ENCODE measurements at places on chromosomes 3 and 15.

DNA sequence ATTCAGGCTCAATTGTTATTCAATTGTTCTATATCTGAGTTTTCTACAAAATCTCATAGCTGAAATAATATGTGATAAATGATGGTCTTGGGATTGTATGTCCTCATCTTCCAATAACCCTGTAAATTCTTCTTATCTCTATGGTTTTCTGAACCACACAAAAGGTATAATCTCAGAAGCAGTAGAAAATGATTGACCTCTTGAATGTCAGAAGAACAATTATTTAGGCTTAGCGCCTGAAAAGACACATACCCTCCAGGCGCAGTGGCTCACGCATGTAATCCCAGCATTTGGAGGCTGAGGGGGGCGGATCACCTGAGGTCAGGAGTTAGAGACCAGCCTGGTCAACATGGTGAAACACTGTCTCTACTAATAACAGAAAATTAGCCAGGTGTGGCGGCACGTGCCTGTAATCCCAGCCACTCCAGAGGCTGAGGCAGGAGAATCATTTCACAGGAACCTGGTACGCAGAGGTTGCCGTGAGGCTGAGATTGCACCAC is 288.0 kb upstream of the TBC1D5 start:
- no peak for DNase-seq

DNA sequence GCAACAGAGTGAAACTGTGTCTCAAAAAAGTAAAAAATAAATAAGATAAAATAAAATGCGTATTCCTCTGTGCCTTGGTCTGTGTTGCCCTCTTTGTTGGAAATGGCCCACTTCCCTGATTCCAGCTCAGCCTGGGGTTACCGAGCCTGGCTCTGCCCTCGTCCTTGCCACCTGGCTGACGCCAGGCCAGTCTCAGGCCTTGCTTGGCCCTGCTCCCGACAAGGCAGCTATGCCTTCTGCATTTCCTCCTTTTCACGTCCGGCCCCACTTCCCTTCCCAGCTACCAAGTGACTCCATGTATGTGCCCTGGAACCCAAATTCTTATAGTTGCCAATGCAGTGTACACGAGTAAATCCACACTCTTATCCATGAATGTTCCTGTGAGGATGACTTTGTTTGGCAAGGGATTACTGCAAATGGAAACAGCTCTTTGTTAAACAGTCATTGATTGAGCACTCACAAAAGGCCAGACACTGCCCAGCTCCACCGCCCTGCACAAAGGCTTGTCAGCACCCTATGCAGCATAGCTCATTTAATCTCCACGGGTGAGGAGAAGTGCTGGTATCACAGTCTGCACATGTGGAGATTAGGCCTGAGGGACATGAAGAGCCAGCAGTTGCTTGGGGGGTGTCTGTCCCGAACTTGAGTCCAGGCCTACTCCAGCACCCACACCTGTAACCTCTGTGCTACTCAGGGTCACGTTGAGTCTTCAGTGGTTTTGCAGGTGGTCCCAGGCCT is 25.1 kb downstream of the SPSB4 start:
- DNase-seq = no peak

DNA sequence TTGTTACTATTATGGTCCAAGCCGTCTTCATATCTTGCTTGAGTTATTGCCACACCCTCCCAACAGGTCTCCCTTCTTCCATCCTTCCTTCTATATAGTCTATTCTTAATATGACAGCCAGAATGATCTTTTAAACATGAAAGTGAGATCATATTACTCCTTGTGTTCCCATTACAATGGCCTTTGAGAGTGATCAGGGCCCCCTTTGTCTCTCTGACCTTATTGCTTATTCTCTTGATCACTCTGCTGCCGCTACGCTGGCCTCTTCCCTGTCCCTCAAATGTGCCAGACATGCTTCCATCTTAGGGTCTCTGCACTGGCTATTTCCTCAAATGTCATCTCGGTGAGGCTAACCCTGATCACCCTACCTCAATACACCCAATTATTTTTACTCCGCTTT is 38.1 kb downstream of the UBE2E2 start:
- DNase-seq = no peak

DNA sequence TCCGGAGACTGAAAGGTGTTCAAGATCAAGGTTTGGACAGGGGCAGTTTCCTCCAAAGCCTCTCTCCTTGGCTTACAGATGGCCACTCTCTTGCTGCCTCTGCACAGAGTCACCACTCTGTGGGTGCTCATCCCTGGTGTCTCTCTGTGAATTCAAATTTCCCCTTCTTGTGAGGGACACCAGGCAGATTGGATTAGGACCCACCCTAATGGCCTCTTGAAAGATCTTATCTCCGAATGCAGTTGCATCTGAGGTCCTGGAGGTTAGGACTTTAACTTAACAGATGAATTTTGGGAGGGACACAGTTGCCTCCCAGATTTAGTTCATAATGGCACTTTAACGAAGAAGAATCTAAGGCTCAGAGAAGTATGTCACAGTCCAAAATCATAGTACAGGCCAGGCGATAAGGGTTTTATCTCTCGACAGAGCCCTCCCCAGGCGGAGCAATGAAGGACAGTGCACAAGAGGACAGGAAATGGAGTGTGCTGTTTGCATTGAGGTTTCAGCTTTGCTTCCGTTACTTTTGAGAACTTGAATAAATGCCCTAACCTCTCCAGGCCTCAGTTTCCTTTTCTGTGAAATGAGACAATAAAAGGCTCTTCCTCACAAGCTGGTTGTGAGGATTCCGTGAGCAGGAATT is 38.9 kb upstream of the KIF23 start:
- DNase-seq = no peak

GRCh38 chr3:11544412-11545181 is 99.1 kb downstream of the VGLL4 start:
- no peak for DNase-seq

Measured in ascending aorta (tissue), 2 donors.